Frontal cortex (tissue), 4 donors: ENCODE measurements at places on chromosomes 16 and 17. TPM values are rescaled to one million over a fixed set of nuclear protein-coding genes. Genes with fewer than 3 reads are reported as not detected.

GRAPL gene
- total RNA-seq, result 1.2 TPM

TCAP gene
- total RNA-seq, result 0.82 TPM

ATF7IP2 gene
- total RNA-seq, result 14.3 TPM

SRCAP gene
- 14.3 TPM for total RNA-seq

ANKFN1 gene
- 2.4 TPM for total RNA-seq

TNFSF12 gene
- total RNA-seq, result 3.7 TPM

ABCC6 gene
- total RNA-seq, result 0.41 TPM

AOC2 gene
- 0.41 TPM for total RNA-seq

KRT9 gene
- total RNA-seq, result not detected

FBXO39 gene
- total RNA-seq, result not detected

DNA sequence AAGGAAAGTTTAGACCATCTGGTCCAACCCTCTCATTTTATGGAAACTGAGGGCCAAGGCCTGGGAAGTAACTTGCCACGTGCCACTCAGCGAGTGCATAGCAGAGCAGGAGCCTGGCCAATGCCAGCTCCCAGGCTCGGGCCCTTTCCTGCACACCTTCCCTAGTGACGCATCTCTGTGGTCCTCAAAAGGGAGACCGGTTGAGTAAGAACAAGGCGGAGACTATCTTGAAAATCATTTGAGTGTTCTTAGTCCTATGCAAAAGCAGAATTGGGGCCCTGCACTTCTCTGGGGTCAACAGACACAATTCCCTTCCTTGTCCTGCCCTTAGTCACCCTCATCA lies 2.8 kb downstream of the CCL4 start:
- no peak for DNase-seq

DNA sequence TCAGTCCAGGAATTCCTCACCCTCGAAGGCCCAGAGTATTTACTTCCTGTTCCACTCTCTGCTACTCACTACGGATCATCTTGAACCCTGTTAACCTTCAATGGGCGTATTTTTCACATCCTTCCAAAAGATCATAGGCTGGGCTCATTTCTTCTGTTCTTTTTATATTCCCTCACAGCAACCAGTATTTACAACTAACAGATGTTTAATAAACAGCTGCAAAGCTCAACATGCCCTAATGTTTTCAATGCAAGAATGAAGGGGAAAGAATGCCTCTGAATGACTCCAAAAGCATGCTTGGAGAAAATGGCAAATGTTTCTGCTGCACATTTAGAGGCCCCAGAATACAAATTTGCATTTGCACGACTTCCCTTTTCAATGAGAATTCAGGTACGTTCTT lies 174.9 kb downstream of the ZFHX3 start:
- DNase-seq, result no peak

DNA sequence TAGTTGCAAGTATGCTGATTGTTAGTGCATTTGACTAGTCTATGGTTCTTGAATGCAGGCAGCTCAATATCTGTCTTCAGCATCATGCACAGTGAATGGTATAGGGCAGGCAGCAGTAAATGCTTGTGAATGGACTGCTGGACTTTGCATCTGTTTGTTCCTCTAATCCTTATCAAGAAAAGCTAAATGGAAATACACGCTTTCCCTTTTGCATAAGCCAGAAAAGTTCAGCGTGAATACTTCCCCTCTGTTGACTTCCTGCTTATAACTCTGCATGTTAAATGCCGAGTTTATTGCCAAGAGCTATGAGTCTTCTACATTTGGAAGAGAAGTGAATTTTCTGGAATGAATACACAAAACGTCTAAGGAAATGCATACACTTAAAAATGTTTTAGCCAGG lies 127.9 kb upstream of the CPHXL start:
- DNase-seq, result no peak

DNA sequence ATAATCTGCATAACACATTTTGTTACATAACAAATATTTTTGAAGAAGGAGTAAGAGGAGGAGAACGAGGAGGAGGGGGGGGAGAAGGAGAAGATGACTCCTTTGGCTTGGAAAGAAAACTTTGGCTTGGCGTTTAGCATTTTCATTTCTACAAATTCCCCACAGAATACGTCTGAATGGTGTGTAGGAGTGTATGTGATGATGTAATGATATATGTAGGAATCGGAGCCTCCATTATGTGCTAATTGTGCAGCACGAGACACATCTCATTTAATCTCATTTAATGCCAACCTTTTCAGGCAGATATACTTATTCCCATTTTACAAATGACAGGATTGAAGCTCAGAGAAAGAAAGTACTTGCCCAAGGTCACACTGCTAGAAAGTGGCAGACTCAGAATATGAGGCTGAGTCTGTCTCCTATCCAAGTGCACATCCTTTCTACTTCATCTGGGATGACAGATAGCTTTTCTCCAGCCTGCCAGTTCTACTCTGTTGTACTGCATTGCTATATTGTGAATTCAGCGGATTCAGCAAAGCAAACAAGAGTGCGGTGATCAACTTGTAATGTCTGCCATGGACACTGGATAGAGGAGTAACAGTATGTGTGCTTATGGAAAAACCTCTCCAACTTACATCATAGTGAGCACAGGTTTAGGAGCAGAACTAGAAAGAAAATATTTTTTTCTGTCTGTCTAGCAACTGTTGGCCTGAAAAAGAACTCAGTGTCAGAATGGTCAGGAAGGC lies 10.4 kb upstream of the SLC47A2 start:
- no peak for DNase-seq

- no peak for DNase-seq
Observed at GRCh38 chr17:49588726-49589576, 13.3 kb downstream of the NXPH3 start.

DNA sequence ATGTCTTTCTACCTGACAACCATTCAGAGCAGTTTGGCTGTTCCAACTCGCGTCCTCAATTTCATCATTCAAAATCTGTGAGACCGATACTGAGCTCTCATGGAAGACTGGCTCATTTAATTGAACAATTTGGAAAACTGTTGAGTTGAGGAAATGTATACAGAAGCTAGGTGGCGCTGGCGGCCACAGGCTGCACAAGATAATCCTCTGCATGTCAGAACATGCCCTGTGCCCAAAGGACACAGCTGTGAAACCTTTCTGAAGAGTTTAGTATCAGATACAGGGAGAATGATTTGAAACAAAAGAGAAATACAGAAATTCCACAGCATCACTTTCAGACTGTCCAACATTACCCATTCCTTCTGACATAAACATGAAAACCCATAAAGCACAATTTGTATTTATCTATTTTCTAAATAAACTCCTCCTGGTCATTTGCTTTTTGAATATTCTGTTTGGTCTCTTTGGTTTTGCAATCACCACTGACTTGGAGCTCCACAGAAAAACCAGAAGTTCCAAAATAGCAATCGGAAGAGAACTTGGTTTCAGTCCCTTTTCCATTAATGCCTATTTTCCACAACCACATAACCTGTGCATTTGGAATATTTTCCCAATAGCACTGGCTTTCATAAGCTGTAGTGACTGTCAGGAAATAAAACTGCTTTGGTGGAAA lies 192.8 kb downstream of the MAP2K6 start:
- DNase-seq, result peak; percentile 43

GRCh38 chr16:909281-910000 lies 61.3 kb downstream of the LMF1 start:
- DNase-seq, result no peak

- no peak for DNase-seq
Observed at GRCh38 chr16:15988268-15989013, 39.0 kb downstream of the ABCC1 start.

DNA sequence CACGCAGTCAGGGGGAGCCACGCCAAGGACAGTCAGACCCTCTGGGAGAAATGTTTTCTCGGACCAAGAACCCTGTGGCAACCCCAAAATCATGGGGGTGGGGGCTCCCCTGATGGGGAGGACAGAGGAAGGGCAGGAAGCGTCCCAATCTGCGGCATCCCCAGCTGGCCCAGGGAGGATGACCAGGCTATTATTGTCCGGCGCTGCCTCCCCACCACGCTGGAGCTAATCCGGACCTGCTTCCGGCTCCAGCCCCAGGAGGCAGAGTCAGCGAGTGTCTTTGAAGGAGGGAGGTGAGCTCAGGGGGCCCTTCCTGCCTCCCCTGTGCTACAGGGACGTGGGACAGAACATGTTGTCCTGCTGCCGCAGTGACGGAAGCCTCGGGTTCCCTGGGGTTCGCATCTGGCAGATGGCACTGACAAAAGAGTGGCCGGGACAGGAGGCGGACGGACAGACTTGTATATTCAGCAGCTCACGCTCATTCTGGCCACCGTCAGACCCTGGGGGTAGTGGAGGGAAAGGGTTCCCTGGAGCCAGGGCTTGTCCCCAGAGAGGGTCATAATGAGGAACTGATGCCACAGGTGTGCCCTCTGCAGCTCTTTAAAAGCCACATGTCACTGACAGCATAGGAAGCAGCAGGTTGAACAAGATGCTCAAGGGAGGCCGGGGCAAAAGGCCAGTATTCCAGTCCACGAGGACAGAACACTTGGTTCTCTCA lies 54.3 kb upstream of the CDC42EP4 start:
- no peak for DNase-seq

DNA sequence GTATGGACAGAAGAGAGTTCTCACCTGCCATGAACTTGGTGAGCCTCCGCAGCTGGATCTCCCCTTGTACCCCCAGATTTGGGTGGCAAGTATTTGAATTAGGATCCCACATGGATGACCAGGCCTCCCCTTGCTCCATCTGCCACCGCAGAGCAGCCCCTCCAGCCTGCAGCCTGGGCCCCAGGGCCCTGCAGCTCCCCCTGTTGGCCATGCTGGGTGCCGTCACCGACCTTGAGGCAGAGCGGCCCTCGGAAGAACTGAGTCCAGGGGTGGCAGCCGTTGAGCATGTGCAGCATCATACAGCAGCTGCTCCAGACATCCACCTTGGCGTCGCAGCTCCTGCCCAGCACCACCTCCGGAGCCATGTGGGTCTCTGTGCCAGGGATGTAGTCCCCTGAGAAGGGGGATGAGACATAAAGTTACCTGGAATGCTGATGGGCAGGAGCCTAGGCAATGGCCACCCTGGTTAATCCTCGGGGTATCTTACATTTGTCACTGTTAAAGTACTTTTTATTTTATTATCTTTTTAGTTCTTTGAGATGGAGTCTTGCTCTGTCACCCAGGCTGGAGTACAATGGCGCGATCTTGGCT lies 9.0 kb upstream of the SPATA32 start:
- no peak for DNase-seq

GRCh38 chr16:68289621-68290329 lies 21.0 kb downstream of the SLC7A6OS start:
- DNase-seq, result no peak

DNA sequence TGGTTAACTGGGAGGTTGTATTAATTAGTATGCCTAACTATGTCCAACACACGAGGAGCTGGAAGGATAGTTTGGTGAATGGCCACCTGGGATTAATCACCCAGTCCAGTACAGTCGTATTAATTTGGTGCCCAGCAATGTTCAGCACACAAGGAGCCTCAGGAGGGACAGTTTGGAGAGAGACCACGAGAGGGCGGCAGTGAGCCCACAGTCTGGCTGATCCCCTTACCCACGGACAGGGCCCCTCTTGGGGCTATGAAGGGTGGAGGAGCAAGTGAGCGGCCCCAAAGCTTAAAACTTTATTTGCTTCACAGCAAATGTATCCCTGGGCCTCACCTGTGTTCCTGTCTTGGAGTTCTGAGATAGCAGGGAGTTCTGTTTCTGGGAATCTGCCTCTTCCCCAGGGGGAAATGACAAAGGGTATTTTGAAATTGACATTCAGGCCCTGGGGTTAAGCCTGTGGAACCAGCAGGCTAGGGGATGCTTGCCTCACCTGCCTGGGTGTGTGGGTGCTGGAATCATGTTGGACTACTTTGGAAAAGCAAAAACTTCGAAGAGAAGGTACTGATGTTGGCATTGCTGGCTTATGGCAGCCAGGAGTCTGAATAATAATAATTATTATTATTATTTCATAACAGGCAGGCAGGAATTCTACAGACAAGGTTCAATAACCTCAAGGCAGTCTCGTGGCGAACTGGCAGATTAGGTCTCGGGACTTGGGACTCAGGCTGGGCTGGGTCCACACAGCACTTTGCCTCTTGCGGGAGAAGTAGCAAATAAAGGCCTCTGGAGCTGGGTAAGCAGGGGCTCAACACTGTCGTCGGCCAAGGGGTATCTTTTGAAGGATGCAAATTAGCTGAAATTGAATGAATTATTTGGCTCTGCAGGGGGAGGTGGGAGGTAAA lies 227.6 kb upstream of the ASIC2 start:
- DNase-seq, result peak; percentile 8

DNA sequence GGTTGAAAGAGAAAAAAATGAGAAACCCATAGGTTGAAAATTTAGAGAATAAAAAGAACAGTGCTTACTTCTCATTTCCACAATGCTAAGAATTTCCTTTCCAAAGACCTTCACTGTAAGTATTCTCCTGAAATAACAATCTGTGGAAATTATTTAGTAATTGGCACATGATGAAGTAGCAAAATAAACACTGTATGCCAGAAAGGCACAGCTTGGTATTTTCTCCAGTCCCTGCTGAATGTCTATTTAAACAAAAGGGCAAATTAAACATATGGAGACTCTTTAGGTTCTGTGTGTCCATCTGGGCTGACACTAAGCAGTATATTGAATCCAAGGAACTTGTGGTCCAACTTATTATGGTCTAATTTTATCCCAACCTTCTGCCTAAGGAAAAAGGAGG lies 46.1 kb downstream of the CHCT1 start:
- DNase-seq, result no peak

DNA sequence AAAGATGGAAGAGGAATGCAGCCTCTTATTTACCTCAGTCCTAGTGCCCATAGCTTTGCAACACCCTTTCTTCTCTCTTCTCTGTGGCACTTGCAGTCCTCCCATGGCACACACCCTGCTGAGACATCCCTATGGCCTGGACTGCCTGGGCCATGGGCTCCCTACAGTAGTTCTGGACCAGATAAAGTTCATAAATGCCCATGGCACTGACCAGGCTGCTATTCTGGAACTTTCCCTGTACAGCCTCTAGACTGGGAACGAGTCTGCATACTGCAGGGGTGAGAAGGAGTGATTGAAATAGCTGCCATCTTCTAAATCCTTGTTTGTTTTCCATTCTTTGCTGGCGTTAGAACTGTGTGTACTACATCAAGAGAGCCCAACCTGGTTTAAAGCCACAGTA lies 24.5 kb upstream of the ADAM11 start:
- no peak for DNase-seq

GRCh38 chr17:80963812-80964543 lies 27.7 kb upstream of the CHMP6 start:
- DNase-seq, result no peak

- no peak for DNase-seq
Observed at GRCh38 chr16:66569827-66570405, 3.7 kb downstream of the CMTM1 start.

DNA sequence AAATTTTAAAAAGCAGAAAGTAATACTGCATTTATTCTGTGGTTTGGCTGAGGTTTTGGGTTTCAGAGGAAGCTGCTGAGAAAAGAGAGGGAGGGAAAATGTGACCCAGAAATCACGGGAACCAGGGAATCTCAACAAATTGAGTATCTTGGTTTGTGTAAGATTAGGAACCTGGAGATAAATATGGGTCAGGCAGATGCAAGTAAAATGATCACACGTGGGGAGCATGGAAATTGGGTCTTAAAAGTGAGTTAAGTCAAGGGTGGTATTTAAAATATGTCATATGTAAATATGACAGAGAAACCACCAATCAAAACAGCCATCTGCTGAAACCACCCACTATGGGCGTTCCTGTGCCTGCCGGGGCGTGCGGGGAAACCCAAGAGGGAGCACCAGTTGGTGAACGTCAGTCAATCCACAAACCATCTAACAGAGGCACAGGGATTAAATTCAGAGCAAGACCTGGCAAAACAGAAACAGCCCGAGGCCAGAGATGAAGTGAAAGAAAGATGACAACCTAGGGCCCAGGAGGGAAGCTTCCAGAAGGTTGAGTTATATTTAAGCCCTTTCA lies 33.4 kb downstream of the CDH13 start:
- DNase-seq, result no peak

- no peak for DNase-seq
Observed at GRCh38 chr17:4582691-4583090, 1.6 kb upstream of the SMTNL2 start.

- no peak for DNase-seq
Observed at GRCh38 chr16:56337131-56337857, 88.1 kb downstream of the AMFR start.
